ENCODE measurements at places on chromosomes 6 and 20.

- peak; percentile 99 for DNase-seq
These were observed 58.6 kb upstream of the SNX9 start for GRCh38 chr6:157764178-157765068.

DNA sequence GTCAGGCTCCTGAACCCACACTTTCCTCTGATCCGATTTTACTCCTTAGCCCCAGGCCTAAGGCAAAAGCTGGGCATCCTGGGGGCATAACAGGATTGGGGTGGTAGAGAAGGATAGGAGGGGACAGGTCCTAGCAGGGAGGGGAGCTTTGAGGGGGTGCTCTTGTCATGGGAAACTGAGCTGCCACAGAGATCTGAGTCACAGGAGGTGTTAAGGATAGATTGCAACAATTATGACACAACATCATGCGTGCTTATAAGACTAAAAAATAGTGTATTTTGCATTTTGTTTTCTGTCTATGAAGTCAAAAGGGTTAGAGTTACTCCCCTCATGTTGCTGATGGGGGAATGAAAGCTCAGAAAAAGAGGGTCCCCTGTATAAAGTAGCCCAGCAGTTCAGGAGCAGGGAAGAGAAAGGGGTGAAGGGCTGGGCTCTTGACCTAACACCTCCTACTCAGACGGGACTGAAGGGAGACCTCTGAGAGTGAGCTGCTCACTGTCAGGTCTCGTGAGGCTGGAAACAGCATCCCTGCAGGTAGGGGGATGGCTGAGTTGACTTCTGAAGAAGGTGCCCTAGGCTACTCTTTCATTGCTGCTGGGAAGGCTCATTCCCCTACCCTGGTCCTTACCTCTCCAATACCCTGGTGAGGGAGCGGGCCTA lies 2.0 kb downstream of the GLP1R start:
- DNase-seq: no peak

DNA sequence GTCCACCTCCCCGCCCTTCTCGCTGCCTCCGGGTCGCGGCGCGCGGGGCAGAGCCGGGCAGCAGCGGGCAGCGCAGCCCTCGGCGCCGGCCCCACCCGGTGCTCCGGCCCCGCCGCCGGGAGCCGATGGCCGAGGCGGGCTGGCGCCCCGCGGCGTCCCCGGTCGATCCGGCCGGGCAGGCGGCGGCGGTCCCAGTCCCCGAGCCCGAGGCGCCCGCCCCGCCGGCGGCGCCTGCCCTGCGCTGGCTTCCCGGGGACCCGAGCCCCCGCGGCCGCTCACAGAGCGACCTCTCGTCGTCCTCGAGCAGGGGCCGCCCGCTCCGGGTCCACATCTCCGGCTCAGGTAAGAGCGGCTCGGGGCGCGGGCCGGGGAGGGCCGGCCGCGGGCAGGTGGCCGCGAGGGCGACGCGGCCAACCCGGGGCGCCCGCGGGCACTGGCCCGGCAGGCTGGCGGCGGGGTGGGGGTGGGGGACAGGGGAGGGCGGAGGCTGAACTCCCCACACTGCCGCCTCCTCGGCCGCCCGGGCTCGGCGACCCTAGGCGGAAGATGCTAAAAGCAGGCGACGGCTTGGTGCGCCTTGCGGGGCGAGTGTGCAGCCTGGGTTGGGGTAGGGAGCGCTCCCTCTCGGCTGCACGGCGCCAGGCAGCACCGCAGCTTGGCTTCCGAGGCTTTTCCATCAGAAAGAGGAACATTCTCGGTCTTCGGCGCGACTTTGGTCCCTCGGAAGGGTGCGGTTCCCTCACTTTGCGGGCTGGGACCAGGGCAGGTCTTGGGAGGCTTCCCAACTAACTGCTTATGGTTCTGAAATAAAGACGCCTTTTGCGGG lies 25.6 kb upstream of the FUCA2 start:
- DNase-seq: no peak

- no peak for DNase-seq
These were observed 199.1 kb downstream of the ERMARD start for GRCh38 chr6:169950558-169950957.

GRCh38 chr6:88266126-88266525 lies 100.0 kb upstream of the CNR1 start:
- DNase-seq: no peak
